ENCODE measurements at places on chromosomes 11 and 22.

DNA sequence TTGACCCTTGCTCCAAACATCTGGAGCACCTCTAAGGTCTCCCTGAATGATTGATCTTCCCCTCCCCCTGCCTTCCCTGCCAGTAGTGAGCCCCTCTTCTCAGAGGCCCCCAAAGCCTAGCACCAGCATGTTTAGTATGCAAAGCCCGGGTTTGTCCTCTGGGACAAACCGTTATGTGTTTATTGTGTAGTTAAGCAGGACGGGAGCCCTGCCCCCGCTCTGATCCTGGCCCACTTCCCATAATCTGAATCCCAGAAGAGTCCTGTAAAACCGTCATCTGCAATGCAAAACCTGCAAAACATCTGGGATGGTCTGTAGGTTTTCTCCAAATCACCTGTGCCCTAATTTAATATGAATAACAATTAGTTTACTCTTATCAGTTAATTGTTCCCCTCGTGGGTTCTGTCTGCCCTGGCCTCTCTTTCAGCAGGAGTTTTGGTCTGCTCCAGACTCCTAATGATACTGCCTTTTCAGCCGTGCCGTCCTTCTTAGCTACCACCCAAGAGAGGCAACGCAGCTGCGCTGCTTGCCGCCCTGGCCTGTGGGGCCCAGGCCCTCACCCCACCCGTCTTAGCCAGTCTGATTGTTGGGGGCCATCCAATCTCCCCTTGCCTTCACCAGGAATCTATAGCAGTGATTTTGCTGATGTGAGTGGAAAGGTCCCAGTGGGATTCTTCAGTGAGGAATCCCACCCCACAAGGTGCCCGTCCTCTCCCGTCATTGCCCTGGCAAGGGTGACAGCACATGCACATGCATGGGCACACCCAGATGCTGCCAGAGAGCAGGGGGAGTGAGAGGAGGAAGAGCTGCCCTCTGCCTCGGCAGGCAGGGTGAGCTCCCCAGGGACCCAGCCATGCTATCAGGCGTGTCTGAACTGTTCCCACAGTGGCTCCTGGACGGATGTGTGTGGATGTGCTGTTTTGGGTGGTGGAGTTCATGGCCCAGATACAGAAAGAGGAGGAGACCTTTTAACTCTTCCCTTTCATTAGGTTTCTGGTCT lies 3.0 kb upstream of the B3GAT1 start:
- DNase-seq = peak; percentile 8
- no peak overlapping the region for H3K27ac ChIP-seq
- peaks cover 46% of the 10 kb centered on the region for H3K4me1 ChIP-seq
- no peaks in the 10 kb centered on the region for H3K36me3 ChIP-seq

DNA sequence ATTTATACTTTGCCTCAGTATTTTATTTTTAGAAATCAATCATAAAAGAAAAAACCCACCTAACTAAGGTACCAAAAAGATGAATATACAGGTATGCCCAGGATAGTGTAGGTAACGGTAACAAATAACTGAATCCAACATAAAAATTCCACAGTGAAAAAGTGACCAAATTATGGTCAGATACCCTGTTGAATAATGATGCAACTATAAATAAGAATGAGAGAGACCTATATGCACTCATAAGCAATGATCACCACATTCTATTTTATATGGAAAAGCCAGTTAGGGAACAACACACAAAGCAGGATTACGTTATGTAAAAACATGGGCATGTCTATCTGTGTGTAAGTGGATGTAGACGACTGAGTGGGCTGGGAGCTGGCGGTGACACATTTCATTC lies 7.0 kb upstream of the ZNF74 start:
- no peak overlapping the region for H3K4me3 ChIP-seq
- no peaks in the 10 kb centered on the region for H3K36me3 ChIP-seq
- no peak overlapping the region for H3K27ac ChIP-seq
- 0 out of 2 replicates have a peak, but pooled peaks cover under 1% of the 10 kb centered on the region for H3K4me1 ChIP-seq
- no peak for DNase-seq
- H3K27me3 ChIP-seq = no peaks in the 10 kb centered on the region

- no peak overlapping the region for H3K4me3 ChIP-seq
- H3K4me1 ChIP-seq = peaks cover 37% of the 10 kb centered on the region
- H3K36me3 ChIP-seq = no peaks in the 10 kb centered on the region
- no peak for DNase-seq
- no peaks in the 10 kb centered on the region for H3K27me3 ChIP-seq
- H3K27ac ChIP-seq = no peak overlapping the region
Observed at GRCh38 chr11:122156940-122157382, 40.9 kb upstream of the BLID start.

GRCh38 chr11:31812383-31813381 lies 1.6 kb upstream of the PAX6 start:
- H3K4me3 ChIP-seq = peak overlapping the region; percentile 78
- DNase-seq = peak; percentile 37
- peaks cover 100% of the 10 kb centered on the region for H3K27me3 ChIP-seq
- H3K4me1 ChIP-seq = peaks cover 64% of the 10 kb centered on the region
- no peaks in the 10 kb centered on the region for H3K36me3 ChIP-seq

- no peak overlapping the region for H3K4me3 ChIP-seq
- H3K27ac ChIP-seq = no peak overlapping the region
- no peak for DNase-seq
Observed at GRCh38 chr11:45450189-45450588, 164.0 kb upstream of the SYT13 start.

DNA sequence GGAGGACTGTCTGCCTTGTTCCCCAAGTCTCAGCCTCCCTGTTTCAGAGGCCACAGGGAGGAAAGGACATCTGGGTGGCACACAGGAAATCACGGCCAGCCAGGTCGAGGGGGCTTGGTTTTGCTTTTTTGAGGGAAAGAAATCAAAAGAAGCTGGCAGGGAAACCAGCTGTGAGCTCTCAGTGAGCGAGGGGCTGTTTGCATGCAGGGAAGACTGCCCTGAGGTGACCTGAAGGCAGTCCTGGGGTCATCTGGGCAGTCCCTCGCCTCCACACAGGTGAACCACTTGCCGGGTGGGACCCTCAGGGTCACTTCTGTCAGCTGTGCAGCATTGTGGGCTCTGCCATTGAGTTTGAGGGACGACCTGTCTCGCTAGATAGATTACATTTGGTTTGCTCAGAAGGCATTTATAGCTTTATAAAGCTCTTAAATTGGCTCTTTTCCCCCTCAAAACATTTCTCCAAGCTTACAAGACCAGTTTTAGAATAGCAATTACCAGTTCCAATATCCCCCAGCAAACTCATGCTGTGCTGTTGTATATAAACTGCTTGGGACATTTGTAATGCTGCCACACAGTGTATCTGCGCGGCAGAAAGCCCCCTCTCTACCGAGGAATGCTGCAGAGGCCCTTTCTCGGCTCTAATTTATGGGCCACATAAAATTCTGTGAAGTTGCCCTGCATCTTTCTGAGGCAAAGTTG lies 28.3 kb downstream of the PKNOX2 start:
- DNase-seq = no peak
- no peaks in the 10 kb centered on the region for H3K27me3 ChIP-seq
- H3K4me3 ChIP-seq = no peak overlapping the region
- peaks cover 24% of the 10 kb centered on the region for H3K4me1 ChIP-seq
- H3K36me3 ChIP-seq = 0 out of 2 replicates have a peak, but pooled peaks cover 2% of the 10 kb centered on the region
- H3K27ac ChIP-seq = no peak overlapping the region

DNA sequence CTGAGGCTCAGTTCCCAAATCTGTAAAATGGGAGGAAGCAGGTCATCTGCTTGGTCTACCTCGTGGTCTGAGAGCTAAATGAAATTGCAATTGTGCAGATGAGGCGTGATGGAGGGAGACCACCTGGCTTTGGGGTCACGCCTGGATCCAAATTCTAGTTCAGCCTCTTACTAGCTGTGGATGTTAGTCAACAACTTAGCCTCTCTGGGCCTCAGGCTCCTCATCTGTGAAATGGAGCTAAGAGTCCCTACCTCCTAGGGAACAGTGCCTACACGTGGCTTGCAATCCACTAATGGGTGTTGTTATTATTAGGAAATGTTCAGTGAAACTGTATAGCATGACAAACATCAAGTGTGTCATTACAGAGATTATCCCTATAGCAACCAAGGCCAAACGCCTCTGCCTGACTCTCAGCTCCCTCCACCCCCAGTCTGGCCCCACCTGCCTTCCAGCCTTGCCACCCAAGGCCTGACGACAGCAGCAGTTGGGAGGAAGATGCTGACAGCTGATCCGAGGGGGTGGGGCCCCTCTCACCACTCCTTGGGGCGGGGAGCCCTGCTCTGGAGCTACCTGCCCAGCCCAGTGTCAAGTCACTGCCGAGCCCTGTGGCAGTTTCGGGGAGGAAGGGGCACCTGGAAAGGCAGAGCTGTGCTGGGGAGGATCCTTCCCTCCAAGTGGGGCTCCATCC lies 1.7 kb upstream of the RHOD start:
- no peak overlapping the region for H3K4me3 ChIP-seq
- DNase-seq = no peak
- peaks cover 23% of the 10 kb centered on the region for H3K4me1 ChIP-seq
- H3K27ac ChIP-seq = no peak overlapping the region
- no peaks in the 10 kb centered on the region for H3K27me3 ChIP-seq

DNA sequence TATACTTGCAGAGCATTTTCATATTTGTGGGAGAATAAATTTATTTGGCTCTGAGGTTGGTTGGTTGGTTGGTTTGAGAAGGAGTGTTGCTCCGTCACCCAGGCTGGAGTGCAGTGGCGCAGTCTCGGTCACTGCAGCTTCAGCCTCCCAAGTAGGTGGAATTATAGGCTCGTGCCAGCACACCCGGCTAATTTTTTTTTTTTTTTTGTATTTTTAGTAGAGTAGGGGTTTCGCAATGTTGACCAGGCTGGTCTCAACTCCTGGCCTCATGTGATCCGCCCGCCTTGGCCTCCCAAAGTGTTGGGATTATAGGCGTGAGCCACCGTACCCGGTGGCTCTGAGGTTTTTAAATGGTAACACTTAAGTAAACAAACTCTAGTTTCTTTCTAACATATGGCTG lies 161.1 kb downstream of the TEAD1 start:
- H3K27ac ChIP-seq = 0 out of 2 replicates have a peak overlapping the region, but pooled peaks have one; percentile 39
- H3K36me3 ChIP-seq = peaks cover 6% of the 10 kb centered on the region
- peaks cover 45% of the 10 kb centered on the region for H3K4me1 ChIP-seq
- H3K4me3 ChIP-seq = no peak overlapping the region
- H3K27me3 ChIP-seq = no peaks in the 10 kb centered on the region

GRCh38 chr22:23574371-23574811 lies 5.7 kb downstream of the IGLL1 start:
- no peak overlapping the region for H3K27ac ChIP-seq
- H3K4me3 ChIP-seq = no peak overlapping the region
- peaks cover 14% of the 10 kb centered on the region for H3K27me3 ChIP-seq
- H3K4me1 ChIP-seq = no peaks in the 10 kb centered on the region
- no peak for DNase-seq

Measured in WTC11 (cell line).